ENCODE measurements at places on chromosomes 11 and 22.

DNA sequence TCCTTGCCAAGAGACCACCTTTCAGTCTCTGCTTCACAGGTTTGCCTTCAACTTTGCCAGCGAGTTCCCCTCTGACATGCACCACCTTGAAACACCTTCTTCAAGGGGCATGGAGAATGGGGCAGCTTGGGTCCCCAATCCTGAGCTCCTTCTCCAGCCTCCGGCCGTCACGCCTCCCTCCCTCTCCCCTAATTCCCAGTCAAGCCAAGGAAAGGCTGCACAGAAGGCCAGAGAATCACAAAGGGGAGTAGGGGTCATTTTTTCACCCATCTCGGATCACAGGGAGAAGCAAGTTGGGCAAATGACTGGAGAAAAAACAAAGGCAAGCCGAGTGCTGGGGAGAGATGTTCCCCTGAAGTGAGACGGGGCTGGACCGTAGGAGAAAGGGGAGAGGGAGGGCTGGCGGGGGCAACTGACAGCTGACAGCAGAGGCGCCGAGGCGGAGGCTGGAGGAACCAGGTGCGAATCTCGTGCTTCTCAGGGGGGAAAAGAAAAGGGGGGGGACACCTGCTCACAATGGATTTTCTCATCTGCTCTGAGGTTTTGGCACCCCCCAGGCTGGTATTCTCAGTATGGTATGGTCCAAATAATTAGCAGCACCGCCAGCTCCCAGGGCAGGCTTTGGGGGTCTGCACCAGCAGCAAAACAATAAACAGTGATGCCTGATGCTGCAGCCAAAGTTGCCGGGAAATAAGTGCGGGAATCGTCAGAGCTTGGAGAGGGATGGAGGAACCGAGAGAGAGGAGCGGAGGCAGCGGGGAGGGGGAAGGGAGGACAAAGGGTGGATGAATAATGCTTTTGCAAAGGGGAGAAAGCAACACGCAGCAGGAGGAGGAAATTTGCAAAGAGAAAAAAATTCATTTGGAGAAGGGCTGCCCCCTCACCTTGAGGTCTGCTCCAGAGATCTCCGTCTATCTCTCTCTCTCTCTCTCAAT lies 644 bp downstream of the YPEL4 start:
- no peak for DNase-seq

DNA sequence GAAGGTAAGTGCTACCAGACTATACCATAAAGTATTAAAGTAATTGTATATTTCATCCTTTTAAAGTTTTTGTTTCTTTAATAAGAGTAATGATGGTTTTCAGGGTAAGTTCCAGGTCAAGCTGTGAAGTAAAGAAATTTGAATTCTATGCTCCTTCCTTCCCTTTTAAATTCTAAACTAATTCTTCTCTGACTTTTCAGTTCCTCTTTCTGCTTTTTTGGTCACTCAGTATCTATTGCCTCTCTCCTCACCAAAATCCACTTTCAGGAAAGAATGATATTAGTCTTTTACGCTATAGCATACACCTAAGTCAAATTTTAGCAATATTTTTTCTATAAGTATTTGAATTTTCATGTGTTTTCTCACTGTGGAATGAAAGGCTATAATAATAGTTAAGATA lies 8.2 kb downstream of the MMP8 start:
- no peak for DNase-seq

- DNase-seq = no peak
These were observed 913.8 kb upstream of the CHORDC1 start for GRCh38 chr11:91136631-91137030.

- DNase-seq = no peak
These were observed 4.0 kb downstream of the PYGM start for GRCh38 chr11:64755681-64756361.

GRCh38 chr11:126008956-126009355 lies 53.7 kb downstream of the CDON start:
- DNase-seq = no peak

DNA sequence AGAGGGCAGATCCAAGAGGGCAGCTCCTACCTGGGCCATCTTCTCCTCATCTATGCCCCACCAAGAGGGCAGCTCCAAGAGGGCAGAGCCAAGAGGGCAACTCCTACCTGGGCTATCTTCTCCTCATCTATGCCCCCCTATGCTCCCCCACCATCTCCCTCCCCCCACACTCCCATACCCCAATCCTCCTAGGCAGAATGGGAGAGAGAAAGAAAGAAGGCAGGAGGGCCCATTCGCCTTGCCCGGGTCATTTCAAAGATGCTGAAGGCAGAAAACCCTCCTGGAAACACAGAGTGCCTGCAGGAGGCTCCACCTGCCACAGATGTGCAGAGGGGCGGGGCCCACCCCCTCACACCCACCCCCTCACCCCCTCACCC lies 78.5 kb downstream of the BUD13 start:
- DNase-seq = no peak
